ENCODE measurements at places on chromosomes 7 and 10.
A peak's percentile ranks its signal among the peaks of the same experiment; 100 is the strongest.

- DNase-seq = no peak
Observed at GRCh38 chr10:93299606-93300287, 182.4 kb downstream of the MYOF start.

DNA sequence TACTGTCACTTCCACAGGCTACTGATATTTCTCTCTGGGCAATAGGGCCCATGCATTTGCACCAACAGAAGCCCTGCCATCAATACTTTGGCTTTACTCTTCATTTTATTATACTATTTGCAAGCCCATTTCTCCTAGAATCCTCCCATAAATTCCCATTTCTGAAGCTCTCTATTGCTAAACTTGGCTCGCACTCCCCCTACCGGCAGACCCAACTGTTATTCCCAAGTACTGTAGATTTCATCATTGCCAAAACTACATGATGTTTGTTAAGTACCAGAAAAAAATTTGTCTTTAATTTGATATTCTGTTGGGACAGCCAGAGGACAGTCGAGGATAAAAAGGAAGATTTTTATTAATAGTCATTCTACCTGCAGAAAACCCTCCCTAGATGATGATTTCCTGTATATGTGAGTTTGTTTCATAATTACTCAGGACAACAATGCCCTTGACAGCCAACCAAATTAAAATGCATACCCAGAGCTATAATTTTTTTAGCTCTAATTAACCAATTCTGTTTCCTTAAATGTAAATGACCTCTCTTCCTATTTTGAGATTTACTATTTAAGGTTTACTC lies 298.6 kb downstream of the REEP3 start:
- DNase-seq = no peak

DNA sequence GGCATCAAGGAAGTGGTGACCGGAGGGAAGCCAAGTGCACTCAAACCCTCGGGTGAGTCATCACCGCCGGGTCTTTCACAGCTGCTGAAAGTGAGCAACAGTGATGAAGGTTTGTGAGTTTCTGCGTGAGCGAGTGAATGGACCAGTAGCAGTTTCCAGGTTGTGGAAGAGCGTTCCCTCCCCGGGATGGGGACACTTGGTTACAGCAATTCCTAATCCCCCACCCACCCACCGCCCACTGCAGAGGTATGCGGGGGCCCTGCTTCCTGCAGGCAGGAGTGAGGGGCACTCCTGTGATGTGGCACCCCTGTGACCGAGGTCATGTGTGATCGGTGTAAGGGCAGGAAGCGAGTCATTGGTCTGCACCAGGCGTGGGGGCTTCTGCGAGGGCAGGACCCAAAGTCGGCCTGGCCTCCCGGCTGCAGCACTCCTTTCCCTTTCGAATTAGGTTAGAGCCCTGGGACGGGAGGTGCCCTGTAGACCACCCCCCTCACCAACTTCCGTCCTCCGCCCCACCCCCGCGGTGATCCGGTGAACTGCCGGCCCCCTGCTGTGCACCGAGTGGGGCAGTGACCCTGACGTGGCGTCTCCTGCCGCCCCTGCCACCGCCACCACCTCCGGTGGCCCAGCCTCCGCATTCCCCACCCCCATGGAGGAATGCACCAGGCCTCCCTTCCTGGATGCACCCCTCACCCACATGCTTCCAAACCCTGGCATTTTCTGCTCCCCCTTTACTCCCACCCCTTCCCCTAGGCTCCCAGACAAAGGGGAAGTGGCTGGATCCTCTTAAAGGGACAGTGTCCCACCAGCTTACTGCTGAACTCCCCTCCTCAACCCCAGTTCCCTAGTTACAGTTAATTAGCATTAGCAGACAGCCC lies 10.9 kb downstream of the LIMK1 start:
- DNase-seq = peak; percentile 64

GRCh38 chr7:20232848-20233247 lies 15.7 kb upstream of the MACC1 start:
- no peak for DNase-seq

DNA sequence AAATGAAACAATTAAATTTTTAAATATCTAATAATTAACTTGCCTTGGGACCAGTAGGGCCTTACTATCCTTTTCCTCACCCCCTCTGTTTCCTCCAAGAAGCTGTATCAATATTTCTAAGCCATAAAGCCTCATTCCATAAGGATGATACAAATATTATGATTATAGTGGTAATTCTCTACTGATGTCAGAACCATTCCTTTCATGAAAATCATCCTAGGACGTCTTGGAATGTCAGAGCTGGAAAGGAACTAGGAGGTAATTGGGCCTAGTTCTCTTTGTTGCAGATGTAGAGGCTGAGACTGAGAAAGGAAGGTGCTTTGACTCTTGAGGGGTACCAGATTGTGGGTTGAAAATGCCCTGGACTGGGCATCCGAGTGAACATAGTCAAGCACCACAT lies 766.7 kb upstream of the GHITM start:
- no peak for DNase-seq

DNA sequence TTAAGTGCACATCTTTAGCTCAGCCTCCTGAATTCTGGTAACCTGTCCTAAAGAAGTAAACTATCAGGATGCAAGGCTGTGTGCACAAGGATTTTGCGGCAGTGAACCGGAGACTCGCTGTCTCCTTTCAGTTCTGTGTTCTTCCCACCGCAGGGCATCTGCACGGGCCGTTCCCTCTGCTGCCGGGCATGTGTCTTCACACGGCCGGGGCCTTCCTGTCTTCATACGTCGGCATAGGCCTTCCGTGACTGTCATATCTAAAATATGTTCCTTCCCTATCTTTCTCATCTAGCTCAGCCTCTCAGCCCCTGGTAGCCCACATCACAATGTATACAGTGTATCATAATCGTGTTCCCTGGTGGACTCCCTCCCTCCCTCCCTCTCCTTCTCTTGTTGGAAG lies 16.4 kb downstream of the PALD1 start:
- DNase-seq = no peak

DNA sequence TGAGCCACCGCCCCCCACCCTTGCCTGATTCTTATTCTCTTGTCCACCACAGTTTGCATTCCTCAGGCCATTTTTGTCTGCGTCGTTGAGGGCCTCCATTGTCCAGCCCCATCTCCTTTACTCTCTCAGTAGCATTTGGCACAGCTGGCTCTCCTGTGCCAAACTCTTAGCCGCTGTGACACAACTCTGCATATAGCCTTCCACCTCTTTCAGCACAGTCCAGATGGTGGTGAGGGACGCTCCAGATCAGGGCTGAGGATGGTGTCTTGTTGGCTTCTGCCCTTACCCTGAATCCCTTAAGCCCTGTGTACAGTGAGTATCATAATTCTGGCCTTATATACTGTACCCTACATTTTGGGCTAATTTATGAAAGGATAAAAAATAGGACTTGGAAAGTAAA lies 45.6 kb downstream of the BMPR1A start:
- DNase-seq = no peak

- no peak for DNase-seq
Observed at GRCh38 chr7:29140873-29141468, 5.4 kb downstream of the CPVL start.

GRCh38 chr10:34821587-34822585 lies 6.8 kb upstream of the PARD3 start:
- DNase-seq = no peak

GRCh38 chr10:787933-788651 lies 98.6 kb upstream of the DIP2C start:
- no peak for DNase-seq

GRCh38 chr10:101687071-101687658 lies 7.8 kb downstream of the FBXW4 start:
- no peak for DNase-seq

- DNase-seq = no peak
Observed at GRCh38 chr10:51007781-51008180, 66.5 kb upstream of the PRKG1 start.

DNA sequence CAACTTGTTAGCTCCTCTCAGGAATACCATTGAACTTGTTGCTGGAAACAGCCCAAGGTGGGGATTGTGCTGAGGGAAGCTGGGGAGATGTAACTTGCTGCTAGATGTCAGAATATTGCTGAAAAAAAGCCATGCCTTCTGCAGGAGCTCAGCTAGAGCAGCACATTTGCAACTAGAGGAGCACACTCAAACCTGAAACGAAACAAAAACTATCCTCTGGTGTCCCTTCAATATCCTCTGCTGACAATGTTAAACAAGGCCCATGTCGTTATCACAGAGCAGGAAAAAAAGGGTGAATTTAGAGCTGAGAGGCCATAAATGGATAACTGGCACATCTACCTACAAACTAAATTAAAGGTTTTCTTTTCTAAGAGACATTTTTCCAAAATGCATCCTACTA lies 53.7 kb upstream of the MACC1 start:
- no peak for DNase-seq

GRCh38 chr7:37015353-37016034 lies 291.2 kb upstream of the AOAH start:
- DNase-seq = no peak

DNA sequence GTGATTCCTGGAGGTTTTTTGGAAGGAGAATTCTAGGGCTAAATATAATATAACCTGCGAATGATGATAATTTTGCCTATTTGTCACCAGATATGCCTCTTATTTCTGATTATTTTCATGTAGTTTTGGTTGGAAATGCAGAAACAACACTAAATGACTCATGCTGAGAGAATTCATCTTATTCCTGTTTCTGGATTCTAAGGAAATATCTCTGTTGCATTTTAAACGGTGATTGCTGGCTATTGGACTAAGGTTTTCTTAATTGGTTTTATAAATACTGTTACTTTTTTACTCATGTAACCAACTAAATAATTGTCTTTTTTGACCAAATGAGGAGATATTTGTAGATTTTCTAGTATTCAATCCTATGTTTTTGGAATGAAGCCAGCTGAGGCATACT lies 204.9 kb upstream of the NPSR1 start:
- DNase-seq = no peak

DNA sequence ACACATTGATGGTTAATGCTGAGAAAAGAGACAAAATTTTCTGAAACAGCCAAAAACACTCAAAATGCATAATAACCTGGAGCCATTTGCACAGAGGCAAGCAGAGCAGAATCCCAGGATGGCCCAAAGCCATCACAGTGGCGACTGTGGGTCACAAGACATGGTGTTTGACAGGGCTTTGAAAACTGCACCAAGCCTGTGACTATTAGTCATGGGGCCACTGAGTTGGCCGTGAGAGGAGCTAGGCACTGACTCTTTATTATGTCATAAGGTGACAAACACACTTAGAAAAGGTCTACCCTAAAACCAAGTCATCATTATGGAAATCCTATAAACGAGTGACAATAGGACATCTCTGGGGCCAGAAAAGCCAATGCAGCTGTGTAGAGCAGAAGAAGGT lies 23.9 kb downstream of the DRGX start:
- DNase-seq = no peak

DNA sequence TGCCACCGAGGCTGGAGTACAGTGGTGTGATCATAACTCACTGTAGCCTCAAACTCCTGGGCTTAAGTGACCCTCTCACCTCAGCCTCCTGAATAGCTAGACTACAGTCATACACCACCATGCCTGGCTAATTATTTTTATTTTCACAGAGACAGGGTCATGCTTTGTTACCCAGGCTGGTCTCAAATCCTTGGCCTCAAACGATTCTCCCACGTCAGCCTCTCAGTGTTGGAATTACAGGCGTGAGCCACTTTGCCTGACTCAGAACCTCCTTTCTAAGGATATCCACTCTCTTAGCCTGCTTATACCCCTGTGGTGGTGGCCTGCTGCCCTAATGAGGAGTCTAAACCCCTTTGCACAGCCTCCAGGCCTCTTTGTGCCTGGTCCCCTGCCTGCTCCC lies 4.2 kb upstream of the IGFBP1 start:
- DNase-seq = no peak

DNA sequence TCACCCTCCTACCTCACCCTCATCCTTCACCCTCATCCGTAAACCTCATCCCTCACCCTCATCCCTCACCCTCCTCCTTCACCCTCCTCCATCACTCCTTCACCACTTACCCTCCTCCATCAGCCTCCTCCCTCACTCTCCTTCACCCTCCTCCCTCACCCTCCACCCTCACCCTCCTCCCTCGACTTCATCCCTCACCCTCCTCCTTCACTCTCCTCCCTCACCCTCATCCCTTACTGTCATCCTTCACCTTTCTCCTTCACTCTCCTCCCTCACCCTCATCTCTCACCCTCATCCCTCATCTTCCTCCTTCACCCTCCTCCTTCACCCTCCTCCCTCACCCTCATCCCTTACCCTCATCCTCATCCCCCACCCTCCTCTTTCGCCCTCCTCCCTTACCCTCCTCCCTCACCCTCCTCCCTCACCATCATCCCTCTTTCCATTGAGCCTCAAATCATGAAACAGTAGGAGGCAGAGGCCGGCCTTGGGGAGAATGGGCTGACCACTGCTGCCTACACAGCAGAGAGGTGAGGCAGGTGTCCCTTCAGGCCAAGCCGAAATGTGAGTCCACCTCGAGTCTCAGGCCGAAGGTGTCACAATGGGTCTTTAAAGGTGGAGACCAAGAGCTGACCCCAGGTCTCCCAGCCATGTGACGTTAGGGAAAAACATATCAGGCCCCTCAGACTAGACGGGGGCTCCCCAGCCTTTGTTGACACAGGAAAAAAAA lies 53.0 kb downstream of the PDGFA start:
- DNase-seq = no peak

DNA sequence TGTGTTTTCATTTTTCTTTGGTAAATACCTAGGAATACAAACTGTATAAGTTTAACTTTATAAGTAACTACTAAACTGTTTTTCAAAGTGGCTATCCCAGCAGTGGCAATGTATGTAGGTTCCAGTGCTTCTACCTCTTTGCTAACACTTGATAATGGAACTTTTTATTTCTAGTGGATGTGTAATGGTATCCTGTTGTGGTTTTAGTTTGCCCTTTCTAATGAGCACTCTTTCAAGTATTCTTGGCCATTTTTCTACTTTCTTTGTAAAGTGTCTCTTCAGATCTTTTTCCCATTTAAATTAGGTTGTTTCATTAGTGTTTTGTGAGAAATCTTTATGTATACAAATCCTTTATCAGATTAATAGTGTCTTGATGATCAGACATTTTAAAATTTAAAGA lies 4.6 kb downstream of the KIF20B start:
- no peak for DNase-seq

DNA sequence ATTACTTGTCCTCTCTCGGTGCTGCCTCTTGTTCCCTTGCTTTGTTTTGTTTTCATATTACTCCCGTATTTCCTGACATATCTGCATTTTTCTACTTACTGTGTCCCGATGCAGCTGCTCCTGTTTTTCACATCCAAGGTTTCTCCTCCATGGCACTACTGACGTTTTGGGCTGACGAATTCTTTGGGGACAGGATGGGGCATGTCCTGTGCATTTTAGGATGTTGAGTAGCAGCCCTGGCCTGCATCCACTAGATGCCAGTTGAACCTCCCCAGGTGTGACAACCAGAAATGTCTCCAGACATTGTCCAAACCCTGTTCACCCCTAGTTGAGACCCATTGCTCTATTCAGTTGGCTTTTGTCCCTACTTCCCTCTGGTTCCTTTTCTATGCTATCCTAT lies 12.4 kb downstream of the ZNF789 start:
- no peak for DNase-seq

GRCh38 chr7:5414916-5415315 lies 8.7 kb downstream of the TNRC18 start:
- DNase-seq = no peak
